ENCODE measurements at places on chromosomes 2 and 18.

GRCh38 chr2:48482313-48482712 lies 47.6 kb upstream of the STON1 start:
- no peak for DNase-seq

DNA sequence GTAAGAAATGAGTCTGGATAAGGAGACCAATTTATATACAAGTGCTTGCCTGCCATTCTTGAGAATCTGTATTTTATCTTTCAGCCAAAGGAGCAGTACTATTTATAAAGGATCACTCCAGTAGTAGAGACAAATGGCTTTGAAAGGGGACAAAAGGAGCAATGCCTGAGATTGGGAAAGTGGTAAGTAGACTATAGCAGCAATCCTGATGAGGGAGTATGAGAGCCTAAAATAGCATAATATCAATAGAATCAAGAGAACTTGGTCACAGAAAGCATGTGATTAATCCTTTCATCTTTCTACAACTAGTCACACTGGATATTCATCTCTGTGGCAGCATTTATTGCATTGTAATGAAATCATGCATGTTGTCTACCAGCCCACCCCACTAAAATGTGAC lies 20.2 kb downstream of the NRXN1 start:
- peak; percentile 16 for DNase-seq

GRCh38 chr18:74516271-74517235 lies 17.7 kb upstream of the CNDP1 start:
- no peak for DNase-seq

- no peak for DNase-seq
These were observed 190.7 kb upstream of the RBBP8 start for GRCh38 chr18:22742409-22742808.

GRCh38 chr18:5425721-5426120 lies 118.1 kb downstream of the EPB41L3 start:
- DNase-seq = no peak
